ENCODE measurements at places on chromosomes 13 and 19.

GRCh38 chr19:13228561-13228960 lies 78.3 kb downstream of the IER2 start:
- no peak for DNase-seq

DNA sequence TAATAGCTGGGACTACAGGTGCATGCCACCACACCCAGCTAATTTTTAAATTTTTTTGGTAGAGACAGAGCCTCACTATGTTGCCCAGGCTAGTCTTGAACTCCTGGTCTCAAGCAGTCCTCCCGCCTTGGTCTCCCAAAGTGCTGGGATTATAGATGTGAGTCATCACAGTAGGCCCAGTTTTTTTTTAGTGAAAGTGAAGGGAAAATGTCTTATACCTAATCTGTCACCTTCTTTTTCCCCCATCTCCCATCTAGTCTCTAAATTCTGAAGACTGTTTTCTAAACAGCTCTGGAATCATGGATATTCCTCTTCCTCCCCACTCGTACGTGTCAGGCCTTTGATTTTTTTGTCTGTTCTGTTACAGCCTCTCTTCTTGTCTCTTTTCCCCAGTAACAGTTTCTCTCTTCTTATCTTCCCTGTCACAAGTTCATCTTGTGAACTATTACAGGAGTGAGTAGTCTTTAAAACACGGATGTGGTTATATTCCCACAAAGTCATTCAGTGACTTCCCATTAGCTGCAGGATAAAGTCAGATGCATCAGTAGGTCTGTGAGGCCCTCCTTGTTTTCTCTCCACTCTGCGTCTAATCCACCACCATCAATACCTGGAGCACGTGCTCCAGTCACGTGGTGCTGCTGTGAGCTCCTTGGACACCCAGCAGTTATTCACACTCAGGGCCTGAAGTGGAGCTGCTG lies 2.9 kb downstream of the CDC16 start:
- DNase-seq, result no peak

GRCh38 chr13:112062072-112062567 lies 4.8 kb upstream of the SOX1 start:
- no peak for DNase-seq

GRCh38 chr19:12788682-12789097 lies 2.6 kb upstream of the JUNB start:
- DNase-seq, result peak; percentile 54

- no peak for DNase-seq
Observed at GRCh38 chr13:42615691-42616090, 41.7 kb downstream of the TNFSF11 start.

- DNase-seq, result no peak
Observed at GRCh38 chr13:81089371-81090157, 748.6 kb upstream of the SPRY2 start.

DNA sequence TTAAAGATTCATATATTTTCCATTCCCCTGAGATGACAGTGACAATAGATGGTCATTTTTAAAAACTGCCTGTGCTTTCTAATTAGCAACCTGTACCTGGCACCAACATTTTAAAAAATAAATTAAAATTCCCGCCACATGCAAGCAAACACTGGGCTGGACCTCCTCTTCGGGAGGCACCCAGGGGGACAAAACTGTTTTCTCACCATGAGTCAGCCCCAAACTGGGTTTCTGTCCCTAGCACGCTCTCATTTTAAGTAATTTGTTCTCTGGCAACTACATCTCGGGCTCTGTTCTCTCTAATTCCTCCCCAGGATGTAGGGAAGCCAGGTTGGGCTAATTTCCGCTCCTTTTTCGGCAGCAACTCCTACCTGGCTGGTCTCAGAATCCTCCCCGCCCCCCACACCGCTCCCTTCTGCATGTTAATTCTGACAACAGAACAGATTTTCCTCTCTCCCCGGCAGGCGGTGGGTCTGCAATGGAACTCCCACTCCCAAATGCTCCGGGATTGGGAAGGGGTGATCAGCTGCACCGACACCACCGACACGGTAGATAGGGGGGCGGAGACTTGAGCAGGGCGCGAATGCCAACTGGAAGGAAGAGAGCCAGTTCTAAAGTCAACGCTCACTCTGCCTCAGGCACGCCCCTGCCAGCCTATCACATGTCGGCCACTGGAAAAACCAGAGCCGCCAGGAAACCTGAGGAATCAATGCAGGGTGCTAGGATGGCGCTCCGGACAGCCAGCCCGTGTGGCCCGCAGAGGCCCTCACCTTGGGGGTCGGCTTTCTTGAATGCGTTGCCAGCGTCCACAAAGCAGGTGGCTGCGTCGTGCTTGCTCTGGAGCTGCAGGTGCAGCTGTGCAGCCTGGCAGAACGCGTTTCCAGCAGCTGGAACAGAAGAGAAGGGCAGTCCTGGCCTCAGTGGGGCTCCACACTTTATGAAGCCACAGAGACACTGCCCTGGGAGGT lies 14.7 kb downstream of the NAPA start:
- DNase-seq, result no peak

DNA sequence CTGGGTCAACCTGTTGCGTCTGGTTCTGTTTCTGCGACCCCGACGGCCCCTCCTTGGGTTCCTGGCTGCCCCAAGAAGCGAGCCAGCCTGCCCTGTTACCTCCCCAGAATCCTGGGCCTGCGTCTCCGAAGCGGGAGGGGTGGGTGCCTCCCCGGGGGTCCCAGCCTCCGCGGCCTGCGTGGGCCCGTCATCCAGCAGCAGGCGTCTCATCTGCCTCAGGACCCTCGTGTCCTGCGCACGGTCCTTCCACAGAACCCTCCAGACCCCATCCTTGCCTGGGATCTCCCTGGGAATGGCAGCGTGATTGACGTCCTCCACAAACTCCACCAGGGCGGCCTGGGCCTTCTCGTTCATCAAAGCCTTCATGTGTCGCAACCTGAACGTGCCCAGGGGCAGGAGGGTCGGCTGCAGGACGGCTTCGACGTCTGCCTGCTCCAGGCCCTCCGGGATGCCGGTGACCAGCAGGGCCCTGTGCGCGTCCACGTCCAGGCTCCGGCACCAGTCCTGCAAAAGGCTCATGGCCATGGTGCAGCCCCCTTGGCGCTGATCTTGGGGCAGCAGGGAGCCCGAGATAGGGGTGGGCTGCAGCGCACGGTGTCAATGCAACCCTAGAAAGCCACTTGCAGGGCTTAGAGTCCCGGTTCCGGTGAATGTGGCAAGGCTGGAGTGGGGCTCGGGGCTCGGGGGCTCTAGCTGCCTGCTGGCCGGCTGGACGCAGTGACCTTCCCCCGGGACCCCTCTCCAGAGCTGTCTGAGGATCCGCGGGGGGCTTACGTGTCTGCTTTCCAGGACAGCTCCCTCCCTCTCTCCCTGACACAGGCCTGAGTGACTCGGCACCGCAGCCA lies 504 bp downstream of the PNMA8B start:
- DNase-seq, result no peak

- no peak for DNase-seq
Observed at GRCh38 chr13:74570834-74571233, 436.6 kb upstream of the KLF12 start.

DNA sequence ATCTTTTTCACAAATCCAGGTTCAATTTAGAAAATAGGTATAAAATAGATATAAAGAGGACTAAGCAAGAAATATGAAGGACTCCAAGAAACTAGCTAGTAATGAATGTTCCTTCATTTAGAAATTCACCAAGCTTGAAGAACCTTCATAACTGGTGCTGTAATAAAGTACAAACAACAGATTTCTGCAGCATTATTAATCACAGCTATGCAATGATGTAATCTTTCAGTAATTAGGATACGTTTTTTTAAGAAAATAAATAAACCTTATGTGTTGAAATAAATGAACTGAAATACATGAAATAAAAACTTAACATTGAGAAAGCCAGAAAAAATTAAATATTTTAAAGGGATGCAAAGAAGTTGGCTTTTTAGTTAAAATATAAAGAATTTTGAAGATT lies 236.1 kb downstream of the RGCC start:
- DNase-seq, result no peak

DNA sequence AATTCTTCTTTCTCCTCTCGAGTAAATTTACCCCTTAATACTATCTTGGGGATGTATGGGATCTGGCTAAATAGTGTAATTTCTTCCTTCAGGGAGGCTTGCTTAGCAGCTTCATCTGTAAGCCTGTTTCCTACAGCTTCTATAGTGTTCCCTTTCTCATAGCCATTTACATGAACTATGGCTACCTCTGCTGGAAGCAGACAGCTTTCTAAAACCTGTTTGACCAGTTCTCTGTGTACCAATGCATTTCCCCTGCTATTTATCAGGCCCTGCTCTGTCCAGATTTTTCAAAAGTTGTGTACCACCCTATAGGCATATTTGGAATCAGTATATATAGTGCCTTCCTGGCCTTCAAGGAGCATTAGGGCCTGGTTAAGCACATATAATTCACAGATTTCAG lies 113.6 kb upstream of the PCDH9 start:
- no peak for DNase-seq

DNA sequence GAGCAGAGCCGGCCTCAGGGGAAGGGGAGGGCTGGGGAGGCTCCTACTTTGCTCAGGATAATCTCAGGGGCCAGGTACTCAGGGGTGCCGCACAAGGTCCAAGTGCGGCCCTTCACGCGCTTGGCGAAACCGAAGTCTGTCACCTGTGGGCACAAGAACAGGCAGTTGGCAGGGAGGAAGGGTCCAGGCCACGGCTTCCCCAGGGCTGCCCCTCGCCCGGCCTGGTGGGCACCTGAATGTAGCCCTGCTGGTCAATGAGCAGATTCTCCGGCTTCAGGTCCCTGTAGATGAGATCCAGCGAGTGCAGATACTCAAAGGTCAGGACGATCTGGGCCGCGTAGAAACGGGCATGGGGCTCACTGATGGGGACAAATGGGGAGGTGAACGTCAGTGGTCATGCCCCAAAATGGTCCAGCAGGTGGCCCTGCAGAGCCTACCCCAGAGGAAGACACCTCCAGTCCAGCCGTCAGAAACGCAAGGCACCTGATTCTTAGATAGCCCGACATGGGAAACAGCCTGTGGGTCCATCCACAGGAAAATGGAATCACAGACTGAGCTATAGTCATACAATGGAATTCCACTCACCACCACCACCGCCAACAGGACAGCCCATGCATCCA lies 7.1 kb upstream of the SAMD1 start:
- DNase-seq, result no peak

GRCh38 chr19:10768936-10769335 lies 51.1 kb downstream of the DNM2 start:
- no peak for DNase-seq

GRCh38 chr13:114023716-114024602 lies 50.1 kb upstream of the C13orf46 start:
- no peak for DNase-seq

DNA sequence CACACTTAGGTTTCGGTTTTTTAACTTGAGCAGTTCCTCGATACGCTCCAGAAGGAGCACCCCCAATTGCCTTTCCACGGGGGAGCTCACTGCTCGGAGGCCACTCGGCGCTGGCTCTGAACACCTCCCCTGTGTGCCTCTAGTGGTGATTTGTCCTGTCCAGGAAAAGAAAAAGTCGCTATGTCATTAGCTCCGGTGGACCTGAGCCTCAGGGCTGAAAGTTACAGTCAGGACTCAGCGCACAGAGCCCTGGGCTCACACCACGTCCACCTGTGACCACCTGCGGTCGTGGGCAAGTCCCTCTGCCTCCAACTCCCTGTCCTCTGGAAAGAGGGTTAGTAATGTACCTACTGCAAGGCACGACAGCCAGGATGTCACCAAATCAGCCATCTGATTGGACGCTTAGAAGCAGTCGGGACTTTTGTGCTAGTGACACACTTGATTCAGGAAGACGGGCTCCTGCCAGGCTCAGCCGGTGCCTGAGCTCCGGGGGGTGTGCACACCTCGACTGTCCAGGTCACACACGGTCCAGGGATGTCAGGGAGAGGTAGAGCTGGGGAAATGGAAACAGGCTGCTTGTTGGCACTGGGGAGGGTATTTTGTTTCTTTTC lies 3.9 kb upstream of the TMPRSS9 start:
- DNase-seq, result no peak
